Hindlimb muscle (tissue), 1 donor: ENCODE measurements at places on chromosomes 3 and 15. TPM values are rescaled to one million over a fixed set of nuclear protein-coding genes. Genes with fewer than 3 reads are reported as not detected.

Gene ERC2
- 1.6 TPM for polyA plus RNA-seq

Gene GOLIM4
- 38.6 TPM for polyA plus RNA-seq

Gene FAM107A
- polyA plus RNA-seq, result 0.93 TPM

DNA sequence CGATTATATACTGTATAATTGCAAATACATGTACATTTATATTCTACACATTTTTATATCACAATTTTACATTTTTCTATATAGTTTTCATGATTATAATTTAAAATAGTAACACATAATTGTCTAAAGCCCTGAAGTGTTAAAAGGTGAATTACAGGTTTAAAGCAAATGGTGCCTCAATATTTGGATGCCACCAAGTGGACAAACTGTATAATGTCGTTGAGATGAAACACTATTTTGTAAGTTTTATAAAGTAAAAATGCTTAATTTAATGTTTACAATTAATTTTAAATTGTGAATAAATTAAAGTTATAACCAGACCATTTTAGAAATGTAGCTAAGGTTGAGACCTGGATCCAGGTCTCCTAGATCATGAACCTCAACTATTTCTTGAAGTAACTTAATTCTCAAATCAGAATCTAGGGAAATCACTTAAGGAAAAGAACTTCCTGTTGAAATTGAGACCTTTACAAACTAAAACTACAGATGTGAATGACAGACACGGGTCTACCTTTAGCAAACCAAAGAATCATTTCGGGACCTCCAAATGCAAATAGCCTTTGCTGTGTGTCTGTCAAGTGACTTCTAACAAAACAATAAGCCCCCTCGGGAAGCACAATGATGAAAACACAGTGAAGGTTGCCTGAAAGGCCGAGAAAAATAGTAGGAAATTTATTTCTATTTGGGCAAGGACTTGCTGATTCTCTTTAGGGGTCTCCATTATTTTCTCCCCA is 37.8 kb downstream of the EHHADH start:
- DNase-seq, result no peak

DNA sequence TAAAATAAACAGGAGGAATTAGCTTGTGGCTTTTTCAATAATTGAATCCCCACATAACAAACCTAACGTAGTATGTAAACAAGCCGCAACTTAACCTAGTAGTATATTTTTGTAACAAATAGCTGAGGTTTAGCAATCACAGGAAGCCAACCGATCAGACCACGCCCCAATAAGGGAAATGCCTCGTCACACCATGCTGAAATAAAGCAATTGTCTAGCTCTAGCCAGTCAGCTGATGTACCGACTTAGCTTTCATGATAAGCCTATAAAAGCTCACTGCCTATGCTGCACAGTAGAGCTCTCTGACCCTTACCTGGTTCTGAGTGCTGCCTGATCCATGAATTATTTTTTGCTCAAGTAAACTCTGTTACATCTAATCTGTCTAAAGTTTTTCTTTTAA is 208.9 kb downstream of the ROBO1 start:
- DNase-seq, result no peak

- DNase-seq, result peak; percentile 6
These were observed 56.9 kb downstream of the LRCH3 start for GRCh38 chr3:197847866-197848401.

DNA sequence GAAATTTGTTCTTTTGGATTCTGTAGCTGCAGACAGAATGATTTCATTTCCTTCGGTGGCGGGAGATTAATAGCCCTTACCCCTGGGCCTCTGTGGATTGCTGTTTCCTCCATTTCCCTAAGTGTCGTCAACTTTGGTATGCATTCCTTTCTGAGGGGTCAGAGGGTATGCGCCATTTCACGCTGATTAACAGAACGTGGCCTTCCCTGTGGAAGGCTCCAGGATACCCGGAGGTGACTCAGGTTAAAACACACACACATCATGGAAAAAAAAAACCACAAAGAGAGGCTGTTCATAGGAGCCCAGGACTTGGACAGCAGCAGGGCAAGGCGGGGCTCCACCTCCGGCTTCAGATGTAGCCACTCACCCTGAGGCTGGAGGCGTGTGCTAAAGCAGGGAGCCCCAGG is 51.9 kb downstream of the EPHB1 start:
- DNase-seq, result no peak

DNA sequence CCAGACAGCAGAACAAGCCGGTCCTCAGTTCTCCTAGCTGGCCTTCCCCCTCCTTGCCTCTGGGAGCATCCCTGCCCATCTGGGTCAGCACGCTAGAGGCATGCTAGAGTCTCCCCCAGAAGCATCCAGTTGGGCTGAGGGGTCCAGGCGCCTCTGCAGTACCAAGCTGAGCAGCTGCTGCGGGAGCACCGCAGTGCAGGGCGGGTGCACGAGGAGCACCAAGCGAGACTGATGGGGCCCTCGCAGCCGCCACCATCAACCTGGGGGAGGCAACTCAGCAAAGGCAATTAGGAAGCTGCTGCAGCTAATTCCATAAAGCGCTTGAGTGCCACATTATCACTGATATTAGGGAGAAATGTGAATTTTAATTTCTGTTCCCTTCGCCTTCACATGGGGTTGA is 12.4 kb downstream of the CACNA2D3 start:
- DNase-seq, result no peak

DNA sequence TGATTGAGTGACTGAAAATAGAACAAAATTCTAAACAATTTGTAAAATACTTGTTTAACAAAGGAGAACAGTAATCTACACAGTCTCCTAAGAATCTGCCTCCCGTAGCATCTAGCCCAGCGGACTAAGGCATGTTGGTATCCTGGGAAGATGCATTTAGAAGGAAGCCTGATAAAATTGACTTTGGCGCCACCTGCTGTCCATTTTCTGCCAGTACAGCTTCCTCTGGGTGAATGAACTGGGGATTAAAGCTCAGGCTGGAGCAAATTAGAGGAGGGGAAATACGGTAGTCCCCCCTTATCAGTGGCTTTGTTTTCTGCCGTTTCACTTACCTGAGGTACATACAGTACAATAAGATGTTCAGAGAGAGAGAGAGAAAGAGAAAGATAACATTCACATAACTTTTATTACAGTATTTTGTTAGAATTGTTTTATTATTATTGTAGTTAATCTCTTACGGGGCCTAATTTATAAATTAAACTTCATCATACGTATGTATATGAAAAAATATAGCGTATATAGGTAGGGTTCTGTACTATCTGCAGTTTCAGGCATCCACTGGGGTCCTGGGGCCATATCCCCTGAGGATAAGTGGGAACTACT is 191.6 kb downstream of the GAP43 start:
- DNase-seq, result peak; percentile 54
